ENCODE measurements at places on chromosomes 1 and 21.

- no peak for DNase-seq
These were observed 170.6 kb upstream of the C21orf91 start for GRCh38 chr21:17989780-17990179.

DNA sequence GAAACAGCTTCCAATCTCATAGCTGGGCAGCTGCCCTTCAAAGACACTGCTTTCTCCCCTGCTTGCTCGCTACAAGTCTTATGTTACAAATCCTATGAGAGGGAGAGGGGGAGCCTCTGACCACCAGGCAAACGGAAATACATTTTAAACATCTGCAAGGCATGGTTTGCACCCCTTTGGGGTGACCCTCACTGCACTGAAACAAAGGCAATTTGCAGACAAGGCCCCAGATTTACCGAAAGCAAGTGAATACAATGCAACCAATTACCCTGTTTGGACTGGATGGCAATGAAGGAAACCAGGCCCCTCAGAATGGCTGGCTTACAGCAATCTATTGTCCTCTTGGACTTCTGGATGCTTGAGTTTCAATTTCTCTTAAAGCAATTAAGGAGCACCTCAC, 11.8 kb upstream of the ATP13A2 start:
- DNase-seq: no peak

GRCh38 chr1:22814176-22815042, 103.8 kb downstream of the EPHB2 start:
- no peak for DNase-seq

DNA sequence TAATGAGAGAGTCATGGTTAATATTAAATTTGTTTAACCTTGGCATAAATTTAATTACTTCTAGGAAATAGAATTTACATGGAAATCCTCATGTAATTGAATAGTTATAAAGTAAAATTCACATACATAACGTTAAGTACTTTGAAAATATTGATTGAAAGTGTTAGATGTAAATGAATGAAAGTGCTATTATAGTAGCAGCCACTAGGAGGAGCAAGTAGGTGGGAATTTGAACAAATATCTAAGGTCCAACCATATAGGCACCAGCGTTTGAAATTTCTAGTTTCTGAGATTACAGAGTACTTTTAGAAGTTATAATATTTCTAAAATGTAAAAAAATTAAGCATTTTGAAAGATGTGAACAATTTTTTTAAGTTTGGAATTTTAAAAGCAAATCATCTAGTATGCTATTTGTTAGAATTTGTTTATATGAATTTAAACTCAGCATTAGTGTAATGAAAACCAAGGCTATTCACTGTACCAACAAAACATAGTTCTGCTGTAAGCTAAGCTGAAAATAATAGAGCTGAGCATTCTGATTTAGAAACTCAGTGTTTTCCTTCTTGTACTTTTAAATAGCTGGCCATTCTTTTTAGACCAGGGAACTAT, 3.3 kb downstream of the B3GALT2 start:
- DNase-seq: peak; percentile 65

- DNase-seq: no peak
These were observed 90.0 kb upstream of the HNRNPU start for GRCh38 chr1:244954359-244954758.

DNA sequence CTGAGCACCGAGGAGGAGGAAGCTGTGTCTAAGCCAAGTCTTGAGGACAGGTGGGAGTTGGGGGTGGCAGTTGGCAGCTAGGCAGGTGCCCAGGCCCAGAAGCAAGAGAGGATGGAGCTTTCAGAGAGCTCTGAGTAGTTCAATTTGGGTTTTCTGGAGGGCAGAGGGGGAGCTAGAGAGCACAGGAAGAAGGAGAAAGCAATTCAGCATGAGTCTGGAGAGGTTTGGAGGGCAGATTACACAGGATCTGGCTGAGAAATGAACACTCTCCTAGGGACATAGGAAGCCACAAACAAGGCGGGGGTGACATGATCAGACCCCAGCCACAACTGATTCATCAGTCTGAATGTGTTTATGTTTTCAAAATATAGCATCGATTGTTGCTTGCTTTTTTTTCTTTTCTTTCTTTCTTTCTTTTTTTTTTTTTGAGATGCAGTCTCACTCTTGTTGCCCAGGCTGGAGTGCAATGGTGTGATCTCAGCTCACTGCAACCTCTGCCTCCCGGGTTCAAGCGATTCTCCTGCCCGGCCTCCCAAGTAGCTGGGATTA, 23.8 kb downstream of the PTPRF start:
- peak; percentile 22 for DNase-seq

DNA sequence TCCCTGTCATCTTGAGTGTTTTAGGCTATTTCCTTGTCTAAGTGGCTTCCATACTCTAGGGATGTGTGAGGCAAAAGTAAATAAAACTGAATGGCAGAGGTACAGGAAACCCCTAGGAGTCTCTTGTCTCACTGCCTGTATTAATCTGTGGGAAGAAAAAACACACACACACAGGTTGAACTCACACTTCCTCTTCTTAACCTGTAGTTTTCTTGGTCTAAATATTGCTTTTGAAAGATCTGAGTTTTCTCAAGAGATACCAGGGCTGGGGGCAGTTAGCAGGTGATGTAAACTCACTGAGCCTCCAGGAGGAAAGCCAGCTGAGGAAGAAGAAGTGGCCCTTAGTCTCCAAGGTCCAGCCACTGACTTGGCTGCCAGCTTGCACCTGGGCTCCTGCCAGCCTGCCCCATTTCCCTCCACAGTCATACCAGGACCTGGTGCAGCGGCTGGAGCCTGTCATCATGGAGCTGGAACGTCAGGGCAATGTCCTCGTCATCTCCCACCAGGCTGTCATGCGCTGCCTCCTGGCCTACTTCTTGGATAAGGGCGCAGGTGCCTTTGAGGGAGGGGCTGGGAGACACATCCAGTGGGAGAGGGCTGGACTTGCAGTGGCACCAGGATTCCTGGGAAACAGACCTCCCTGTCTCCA, 16.9 kb downstream of the PFKFB2 start:
- no peak for DNase-seq

DNA sequence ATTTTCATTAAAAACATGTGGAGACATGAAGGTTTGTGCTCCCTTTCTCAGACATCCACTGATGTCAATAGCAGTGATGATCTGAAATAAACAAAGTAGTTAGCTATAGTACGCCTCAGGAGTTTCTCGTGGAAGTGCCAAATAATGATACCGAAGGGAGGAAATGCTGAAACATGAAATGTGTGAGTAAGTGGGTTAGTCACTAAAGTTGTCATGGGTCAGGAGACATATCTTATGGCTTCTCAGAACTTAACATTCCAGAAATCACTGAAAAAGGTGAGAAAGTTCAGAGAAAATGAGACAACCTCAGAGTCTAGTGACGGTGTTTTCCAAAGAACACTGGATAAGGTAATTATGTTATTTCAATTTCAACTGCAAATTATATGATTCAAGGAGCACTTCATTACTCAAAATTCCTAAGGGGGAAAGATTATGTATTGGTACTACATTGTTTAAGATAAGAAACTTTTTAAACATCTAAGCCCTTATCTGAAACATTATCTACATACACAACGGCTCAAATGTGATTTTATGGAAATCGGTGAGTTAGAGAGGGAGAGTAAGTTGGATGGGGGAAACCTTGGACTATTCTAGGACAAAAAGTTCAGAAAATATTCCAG, 20.6 kb downstream of the NIBAN1 start:
- no peak for DNase-seq

DNA sequence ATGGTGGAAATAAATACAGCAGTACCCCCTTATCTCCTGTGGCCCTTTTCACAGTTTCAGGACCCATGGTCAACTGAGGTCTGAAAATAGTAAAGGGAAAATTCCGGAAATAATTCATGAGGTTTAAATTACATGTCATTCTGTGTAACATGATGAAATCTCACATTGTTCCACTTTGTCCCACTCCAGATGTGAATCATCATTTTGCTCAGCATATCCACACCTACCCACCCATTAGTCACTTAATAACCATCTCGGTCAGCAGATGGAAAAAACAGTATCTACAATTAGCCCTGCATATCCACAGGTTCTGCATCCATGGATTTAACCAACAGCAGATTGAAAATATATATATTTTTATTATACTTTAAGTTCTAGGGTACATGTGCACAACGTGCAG, 86.9 kb upstream of the GORAB start:
- DNase-seq: no peak

Measured in CD4-positive, alpha-beta T cell treated with Interleukin-21 for 1 hour (primary cell).